Sciatic nerve (tissue), 2 donors: ENCODE measurements at places on chromosomes 12 and 14.

GRCh38 chr14:100400115-100400514 lies 77.0 kb downstream of the SLC25A47 start:
- no peak for DNase-seq

DNA sequence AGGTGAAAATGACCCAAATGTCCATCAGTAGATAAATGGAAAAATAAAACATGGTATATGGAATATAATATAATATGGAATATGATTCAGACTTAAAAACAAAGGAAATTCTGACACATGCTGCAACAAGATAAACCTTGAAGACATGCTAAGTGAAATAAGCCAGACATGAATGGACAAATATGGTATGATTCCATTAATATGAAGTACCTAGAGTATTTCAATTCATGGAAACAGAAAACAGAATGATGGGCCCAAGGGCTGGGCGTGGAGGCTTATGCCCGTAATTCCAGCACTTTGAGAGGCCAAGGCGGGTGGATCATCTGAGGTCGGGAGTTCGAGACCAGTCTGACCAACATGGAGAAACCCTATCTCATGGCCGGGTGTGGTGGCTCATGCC lies 22.7 kb upstream of the ORAI1 start:
- no peak for DNase-seq

GRCh38 chr14:68627050-68627867 lies 165.6 kb downstream of the ZFP36L1 start:
- no peak for DNase-seq

- DNase-seq: no peak
Measured at GRCh38 chr14:54127526-54127925, 170.9 kb upstream of the BMP4 start.

DNA sequence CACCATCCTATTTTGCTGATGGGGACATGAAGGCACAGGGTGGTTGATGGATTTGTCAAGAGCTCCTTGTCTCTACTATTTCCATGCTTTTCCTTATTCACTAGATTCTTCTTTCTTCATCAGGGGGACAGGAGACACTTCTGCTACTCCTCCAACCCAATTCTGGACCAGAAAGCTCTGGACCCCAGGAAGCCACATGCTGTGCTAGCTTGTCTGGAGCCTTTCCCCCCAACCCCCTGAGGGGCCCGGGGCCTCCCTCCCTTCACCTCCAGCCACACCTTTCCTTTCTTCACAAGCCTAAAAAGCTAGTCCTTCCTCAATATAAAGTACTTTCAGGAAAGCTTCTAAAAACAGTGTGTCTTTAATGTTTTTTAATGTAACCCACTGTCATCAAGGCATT lies 75.1 kb upstream of the CAPRIN2 start:
- DNase-seq: peak; percentile 18
